Stimulated activated CD4-positive, alpha-beta T cell treated with anti-CD3 and anti-CD28 coated beads, Interleukin-2, amount 100 ng/mL, for 48 hours (primary cell): ENCODE measurements at places on chromosomes 1 and 21.

GRCh38 chr1:231279683-231280082 is 38.7 kb downstream of the GNPAT start:
- no peak for DNase-seq

DNA sequence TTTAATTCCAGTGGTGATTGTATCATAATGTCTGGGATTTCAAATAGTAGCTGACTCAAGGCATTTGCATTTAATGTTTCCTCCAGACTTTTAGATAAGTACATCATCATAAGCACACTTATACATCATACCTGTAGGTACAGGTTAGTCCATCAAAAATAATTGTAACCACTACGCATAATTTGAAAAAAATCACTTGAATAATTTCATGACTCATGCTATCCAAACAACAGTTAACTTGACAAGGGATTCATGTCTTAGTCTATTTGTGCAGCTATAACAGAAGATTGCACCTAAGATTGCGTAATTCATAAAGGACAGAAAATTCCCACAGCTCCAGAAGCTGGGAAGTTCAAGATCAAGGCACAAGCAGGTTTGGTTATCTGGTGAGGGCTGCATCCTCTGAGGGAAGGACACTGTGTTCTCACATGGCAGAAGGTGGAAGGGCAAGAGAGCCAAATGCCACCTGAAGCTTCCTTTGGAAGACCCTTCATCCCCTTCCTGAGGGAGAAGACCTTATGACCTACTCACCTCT is 801.7 kb upstream of the BRINP3 start:
- DNase-seq = no peak

DNA sequence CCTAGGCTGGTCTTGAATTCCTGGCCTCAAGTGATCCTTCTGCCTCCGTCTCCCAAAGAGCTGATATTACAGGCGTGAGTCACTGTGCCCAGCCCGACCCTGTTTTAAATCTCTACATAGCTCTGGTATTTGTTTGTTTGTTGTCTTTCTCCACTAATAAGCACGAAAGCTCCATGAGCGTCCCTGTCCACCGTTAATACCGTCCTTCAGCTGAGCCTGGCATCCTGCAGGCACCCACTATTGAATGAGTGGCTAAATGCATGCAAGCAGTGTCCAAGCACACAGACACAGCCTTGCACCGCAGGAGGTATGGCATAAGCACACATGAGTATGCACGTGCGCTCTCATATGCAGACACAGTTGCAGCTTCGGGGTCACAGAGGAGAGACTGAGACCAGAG is 4.5 kb upstream of the COL16A1 start:
- no peak for DNase-seq

DNA sequence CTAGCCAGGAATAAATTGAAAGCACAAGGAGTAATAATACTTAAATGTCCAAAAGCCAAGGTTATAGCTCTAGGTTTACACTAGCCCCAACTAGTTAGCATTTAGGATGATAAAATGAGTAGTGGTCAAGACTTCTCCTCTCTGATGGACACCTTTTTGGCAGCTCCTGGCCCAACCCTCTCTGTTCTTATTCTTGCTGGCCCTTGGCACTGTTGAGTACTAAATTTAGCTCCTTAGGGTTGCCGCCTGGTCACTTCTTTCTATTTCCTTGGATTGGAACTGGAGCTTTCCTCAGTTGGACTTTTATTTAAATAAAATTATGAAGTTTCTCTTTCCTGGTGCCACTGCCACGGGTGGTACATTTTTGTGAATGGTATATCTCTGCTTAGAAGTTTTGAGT is 28.3 kb downstream of the ARID1A start:
- no peak for DNase-seq

- no peak for DNase-seq
Measured at GRCh38 chr1:15431571-15431948, 6.7 kb upstream of the CTRC start.

DNA sequence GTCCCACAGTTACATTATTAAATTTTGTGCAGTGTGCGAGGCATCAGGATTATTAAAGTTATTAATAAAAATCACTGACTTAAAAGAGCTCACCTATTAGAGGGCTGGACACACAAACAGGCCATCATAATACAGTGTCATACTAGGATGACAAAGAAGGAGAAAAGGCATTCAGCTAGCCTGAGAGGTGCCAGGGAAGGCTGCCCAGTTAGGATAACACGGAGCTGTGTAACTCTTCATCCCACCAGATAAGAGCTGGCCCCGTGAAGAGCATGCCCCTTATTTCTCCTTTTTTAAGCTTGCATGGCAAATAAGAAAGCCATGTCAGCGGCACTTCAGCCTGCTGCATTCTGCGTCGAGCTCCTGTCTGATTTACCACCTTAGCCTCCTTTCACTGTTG is 109.5 kb downstream of the KCNK1 start:
- no peak for DNase-seq

GRCh38 chr1:30830537-30830936 is 73.0 kb upstream of the LAPTM5 start:
- no peak for DNase-seq

- no peak for DNase-seq
Measured at GRCh38 chr1:164830628-164831027, 271.6 kb downstream of the PBX1 start.

DNA sequence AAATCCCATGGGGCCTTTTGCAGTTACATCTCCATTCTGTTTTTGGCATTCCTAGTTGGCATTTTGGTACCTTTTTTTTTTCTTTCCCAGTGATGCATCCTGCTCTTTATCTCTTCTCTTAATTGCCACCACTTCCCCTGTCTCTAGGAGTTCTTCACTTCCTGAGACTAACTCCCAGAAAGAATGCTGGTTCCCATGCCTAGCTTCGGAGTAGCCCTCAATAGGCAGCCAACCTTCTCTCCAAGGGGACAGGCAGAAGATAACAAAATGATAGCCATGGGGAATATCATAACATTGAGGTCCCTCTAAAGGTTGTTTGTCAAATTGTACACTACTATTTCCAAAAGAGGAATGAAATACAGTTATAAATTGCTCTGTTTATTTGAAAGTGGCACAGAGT is 150.6 kb upstream of the UBE2U start:
- no peak for DNase-seq

DNA sequence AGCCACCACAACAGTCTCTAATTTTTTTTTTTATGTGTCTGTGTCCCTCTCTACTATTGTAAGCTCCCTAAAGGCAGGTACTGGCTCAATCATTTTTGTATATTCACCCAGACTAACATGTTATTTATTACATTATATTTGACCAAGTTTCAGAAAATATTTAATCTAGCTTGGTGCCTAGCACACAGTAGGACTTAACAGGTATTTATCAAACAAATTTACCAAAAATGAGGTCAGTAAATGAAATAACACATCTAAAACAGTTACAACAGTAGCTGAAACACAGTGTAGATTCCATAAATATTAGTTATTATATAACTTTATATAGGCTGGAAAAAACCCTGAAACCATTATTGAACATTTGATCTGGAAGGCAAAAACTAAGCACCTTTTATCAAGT is 2.7 kb downstream of the NRDC start:
- no peak for DNase-seq

GRCh38 chr1:5910276-5910620 is 82.0 kb downstream of the NPHP4 start:
- no peak for DNase-seq

- peak; percentile 16 for DNase-seq
Measured at GRCh38 chr1:29332204-29332603, 95.9 kb downstream of the PTPRU start.

DNA sequence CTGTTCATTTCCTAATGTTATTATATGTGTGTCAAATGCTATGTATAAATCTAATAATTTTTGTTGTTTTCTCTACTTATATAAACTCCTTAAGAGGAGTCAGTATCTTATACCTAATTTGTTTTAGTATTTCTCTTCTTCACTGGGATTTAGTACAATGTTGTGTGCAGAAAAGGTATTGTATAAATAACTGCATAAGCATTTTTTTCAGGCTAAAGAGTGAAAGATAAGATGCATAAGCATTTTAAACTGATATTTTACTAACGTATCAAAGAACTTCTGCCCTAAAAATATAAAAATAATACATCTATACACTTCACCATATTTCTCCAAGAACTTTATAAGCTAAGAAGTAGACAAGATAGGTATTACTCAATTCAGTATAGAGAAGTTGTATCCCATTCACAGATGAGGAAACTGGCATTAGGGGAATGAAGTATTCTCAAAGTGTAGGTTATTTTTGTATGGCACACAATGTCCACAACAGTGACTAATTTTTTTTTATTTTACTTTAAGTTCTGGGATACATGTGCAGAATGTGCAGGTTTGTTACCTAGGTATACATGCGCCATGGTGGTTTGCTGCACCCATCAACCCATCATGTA is 59.3 kb downstream of the NUP210L start:
- no peak for DNase-seq

DNA sequence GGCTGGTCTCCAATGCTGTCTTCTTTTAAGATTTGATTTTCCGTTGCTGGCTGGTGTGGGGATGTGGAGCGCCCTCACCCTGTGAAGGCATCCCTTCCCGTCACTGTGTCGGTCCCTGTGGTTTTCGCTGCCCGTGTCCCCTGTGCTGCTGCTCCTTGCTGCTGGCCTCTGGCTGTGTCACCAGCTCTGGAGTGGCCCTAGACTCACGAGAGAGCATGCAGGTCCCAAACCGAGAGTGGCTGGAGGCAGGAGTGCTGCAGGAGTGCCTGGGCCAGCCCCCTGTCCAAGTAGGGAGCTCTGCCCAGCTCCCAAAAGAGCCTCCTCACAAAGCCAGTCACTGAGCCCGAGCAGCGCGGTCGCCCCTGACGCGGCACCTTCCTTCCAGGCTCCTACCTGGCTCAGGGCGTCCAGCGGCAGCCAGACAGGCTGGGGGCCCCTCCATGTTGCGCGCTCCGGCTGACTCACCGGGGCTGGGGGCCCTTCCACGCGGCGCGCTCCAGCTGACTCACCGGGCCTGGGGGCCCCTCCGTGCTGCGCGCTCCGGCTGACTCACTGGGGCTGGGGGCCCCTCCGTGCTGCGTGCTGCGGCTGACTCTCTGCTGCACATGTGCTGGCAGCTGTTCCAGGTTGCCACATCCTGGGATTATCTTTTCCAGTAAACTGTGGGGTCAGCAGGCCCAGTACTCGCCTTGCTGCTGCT is 106.7 kb upstream of the COL6A1 start:
- DNase-seq = no peak

DNA sequence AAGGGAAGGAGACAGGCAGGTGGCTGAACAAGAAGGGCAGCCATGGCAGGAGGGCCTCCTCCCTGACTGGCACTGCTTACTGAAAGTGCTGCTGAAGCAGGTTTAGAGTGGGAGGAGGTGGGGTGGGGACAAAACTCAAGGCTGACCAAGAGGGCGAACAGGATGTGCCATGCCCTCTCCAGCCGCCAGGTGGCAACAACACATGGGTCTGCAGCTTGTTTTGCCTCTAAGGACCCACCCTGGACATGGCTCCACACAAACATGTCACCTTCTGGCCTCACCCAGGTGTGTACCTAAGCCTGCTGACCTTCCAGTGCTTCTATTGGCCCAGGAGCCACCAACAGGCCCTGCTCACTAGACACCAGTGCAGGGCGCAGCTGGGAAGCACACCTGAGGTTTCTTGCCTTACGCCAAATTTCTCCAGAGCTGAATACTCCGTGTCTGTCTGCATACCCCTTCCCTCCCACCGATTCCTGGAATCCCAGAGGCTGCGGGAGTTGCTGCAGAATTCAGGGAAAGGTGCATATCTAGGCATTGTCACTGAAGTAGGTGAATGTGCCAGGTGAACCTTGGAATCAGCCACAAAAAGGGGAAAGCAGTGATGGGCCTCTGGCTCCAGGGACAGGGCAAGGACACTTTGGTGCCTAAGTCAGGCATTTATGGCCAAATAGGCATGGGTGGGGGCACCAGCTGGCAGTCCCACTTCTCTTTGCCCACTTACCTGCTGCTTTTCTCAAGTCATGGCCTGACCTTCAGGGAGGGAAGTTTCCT is 5.3 kb downstream of the PSRC1 start:
- DNase-seq = peak; percentile 67

GRCh38 chr1:42380586-42381279 is at the start of gene RIMKLA:
RIMKLA (plus strand) TSS chr1:42380792; CDS start chr1:42380935, 143 bp downstream.
- DNase-seq = peak; percentile 49

DNA sequence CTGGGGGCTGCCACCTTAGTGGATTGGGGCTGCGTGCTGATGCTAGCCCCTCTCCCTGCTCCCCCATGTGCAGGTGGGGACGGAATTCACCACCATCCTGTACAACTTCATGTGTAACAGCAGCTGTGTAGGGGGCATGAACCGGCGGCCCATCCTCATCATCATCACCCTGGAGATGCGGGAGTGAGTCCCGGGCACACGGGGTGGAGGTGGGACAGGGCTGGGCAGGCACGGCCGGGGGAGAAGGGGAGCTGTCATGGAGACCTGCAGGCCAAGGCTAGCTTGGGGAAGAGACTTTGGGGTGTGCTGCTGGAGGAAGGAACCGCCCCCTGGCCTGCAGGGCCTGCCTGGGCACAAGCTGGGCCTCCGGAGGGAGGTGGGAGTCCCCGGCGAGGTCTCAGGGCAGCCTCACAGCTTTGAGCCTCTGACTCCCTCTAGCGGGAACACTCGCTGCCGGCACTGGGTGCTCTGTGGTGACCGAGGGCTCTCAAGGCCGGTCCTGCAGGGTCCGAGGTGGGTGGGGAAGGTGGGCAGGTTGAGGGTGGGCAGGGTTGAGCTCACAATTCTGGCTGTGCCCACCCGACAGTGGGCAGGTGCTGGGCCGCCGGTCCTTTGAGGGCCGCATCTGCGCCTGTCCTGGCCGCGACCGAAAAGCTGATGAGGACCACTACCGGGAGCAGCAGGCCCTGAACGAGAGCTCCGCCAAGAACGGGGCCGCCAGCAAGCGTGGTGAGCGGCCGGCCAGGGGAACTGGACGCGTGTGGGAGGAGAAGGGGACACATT is 25.0 kb upstream of the CCDC27 start:
- no peak for DNase-seq
